ENCODE measurements at places on chromosomes 5 and 9.
A peak's percentile ranks its signal among the peaks of the same experiment; 100 is the strongest.

- H3K4me3 ChIP-seq = no peak overlapping the region
- no peak for DNase-seq
- no peaks in the 10 kb centered on the region for H3K4me1 ChIP-seq
Observed at GRCh38 chr5:154967421-154968024, 26.6 kb downstream of the MRPL22 start.

DNA sequence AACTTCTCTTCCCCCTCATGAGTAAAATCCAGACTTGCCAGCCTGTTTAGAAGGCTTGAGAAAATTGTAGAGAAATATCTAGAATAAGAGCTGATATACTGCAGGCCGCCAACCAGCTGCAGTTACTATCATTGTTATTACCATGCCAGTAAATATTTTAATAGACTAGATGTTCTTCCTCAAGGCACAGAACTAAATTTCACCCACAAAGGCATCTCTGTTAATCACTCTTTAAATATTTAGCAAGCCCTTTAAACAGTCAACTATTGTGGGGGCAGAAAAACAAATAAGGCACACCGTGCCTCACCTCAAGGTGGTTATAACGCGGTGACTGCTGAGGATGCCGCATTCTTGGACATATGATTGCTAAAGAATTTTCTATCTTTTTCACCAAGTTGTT lies 147.0 kb downstream of the SPOCK1 start:
- no peaks in the 10 kb centered on the region for H3K36me3 ChIP-seq
- H3K27me3 ChIP-seq = no peaks in the 10 kb centered on the region
- no peak overlapping the region for H3K4me3 ChIP-seq

GRCh38 chr5:156181656-156182055 lies 145.3 kb upstream of the SGCD start:
- DNase-seq = no peak
- H3K4me3 ChIP-seq = no peak overlapping the region
- no peaks in the 10 kb centered on the region for H3K27me3 ChIP-seq
- H3K4me1 ChIP-seq = no peaks in the 10 kb centered on the region

- DNase-seq = no peak
- no peaks in the 10 kb centered on the region for H3K27me3 ChIP-seq
- H3K4me3 ChIP-seq = no peak overlapping the region
Observed at GRCh38 chr5:175778951-175779503, 92.4 kb upstream of the CPLX2 start.

GRCh38 chr5:141815051-141815795 lies 63.0 kb downstream of the PCDH1 start:
- no peaks in the 10 kb centered on the region for H3K36me3 ChIP-seq
- H3K27ac ChIP-seq = no peak overlapping the region
- peaks cover 12% of the 10 kb centered on the region for H3K27me3 ChIP-seq
- no peaks in the 10 kb centered on the region for H3K4me1 ChIP-seq
- no peak overlapping the region for H3K4me3 ChIP-seq

- peaks cover 20% of the 10 kb centered on the region for H3K4me1 ChIP-seq
- no peaks in the 10 kb centered on the region for H3K27me3 ChIP-seq
- H3K36me3 ChIP-seq = no peaks in the 10 kb centered on the region
- H3K4me3 ChIP-seq = no peak overlapping the region
- no peak for DNase-seq
Observed at GRCh38 chr5:39270225-39270848, 51.0 kb upstream of the FYB1 start.

- H3K4me1 ChIP-seq = no peaks in the 10 kb centered on the region
- DNase-seq = no peak
- no peaks in the 10 kb centered on the region for H3K36me3 ChIP-seq
- no peak overlapping the region for H3K4me3 ChIP-seq
- H3K27ac ChIP-seq = no peak overlapping the region
Observed at GRCh38 chr9:36772449-36773403, 200.0 kb downstream of the MELK start.

- H3K27me3 ChIP-seq = no peaks in the 10 kb centered on the region
- peaks cover 21% of the 10 kb centered on the region for H3K4me1 ChIP-seq
- H3K27ac ChIP-seq = peak overlapping the region; percentile 98
- H3K36me3 ChIP-seq = no peaks in the 10 kb centered on the region
Observed at GRCh38 chr5:163506726-163507125, 1.3 kb downstream of the MAT2B start.

GRCh38 chr5:31863991-31864411 lies 225.1 kb downstream of the PDZD2 start:
- H3K27ac ChIP-seq = no peak overlapping the region
- no peak for DNase-seq
- no peaks in the 10 kb centered on the region for H3K36me3 ChIP-seq
- no peaks in the 10 kb centered on the region for H3K27me3 ChIP-seq
- no peak overlapping the region for H3K4me3 ChIP-seq

DNA sequence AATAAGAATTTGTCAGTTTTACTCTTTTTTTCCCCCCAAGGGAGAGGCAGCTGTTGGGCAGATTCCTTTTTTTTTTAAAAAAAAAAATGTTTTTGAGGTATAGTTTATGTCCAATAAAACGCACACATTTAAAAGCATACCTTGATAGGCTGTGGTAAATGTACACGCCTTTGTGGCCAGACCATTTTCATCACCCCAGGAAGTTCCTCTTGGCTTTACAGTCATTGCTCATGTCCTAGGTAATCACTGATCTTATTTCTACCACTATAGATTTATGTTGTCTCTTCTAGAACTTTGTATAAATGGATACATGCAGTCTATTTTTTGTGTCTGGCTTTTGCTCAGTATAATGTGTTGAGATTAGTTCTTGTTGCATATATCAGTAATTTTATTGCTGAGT lies 9.8 kb downstream of the SUB1 start:
- H3K27me3 ChIP-seq = no peaks in the 10 kb centered on the region
- no peak for DNase-seq
- H3K27ac ChIP-seq = no peak overlapping the region
- H3K4me1 ChIP-seq = peaks cover 18% of the 10 kb centered on the region
- peaks cover 71% of the 10 kb centered on the region for H3K36me3 ChIP-seq

GRCh38 chr5:160473681-160474080 lies 52.0 kb downstream of the PTTG1 start:
- DNase-seq = no peak
- H3K27me3 ChIP-seq = no peaks in the 10 kb centered on the region
- H3K36me3 ChIP-seq = no peaks in the 10 kb centered on the region
- H3K4me1 ChIP-seq = peaks cover 24% of the 10 kb centered on the region
- no peak overlapping the region for H3K4me3 ChIP-seq

GRCh38 chr5:84255315-84255714 lies 129.4 kb downstream of the EDIL3 start:
- no peaks in the 10 kb centered on the region for H3K4me1 ChIP-seq
- DNase-seq = no peak
- no peaks in the 10 kb centered on the region for H3K36me3 ChIP-seq
- no peaks in the 10 kb centered on the region for H3K27me3 ChIP-seq

- H3K4me3 ChIP-seq = no peak overlapping the region
- no peaks in the 10 kb centered on the region for H3K4me1 ChIP-seq
- no peak overlapping the region for H3K27ac ChIP-seq
- no peaks in the 10 kb centered on the region for H3K36me3 ChIP-seq
- no peak for DNase-seq
- peaks cover 4% of the 10 kb centered on the region for H3K27me3 ChIP-seq
Observed at GRCh38 chr5:176785184-176786145, 24.9 kb upstream of the UNC5A start.

- no peak overlapping the region for H3K4me3 ChIP-seq
- H3K36me3 ChIP-seq = no peaks in the 10 kb centered on the region
- H3K27me3 ChIP-seq = no peaks in the 10 kb centered on the region
- no peaks in the 10 kb centered on the region for H3K4me1 ChIP-seq
- no peak overlapping the region for H3K27ac ChIP-seq
Observed at GRCh38 chr9:11149065-11149464, 536.3 kb upstream of the PTPRD start.

DNA sequence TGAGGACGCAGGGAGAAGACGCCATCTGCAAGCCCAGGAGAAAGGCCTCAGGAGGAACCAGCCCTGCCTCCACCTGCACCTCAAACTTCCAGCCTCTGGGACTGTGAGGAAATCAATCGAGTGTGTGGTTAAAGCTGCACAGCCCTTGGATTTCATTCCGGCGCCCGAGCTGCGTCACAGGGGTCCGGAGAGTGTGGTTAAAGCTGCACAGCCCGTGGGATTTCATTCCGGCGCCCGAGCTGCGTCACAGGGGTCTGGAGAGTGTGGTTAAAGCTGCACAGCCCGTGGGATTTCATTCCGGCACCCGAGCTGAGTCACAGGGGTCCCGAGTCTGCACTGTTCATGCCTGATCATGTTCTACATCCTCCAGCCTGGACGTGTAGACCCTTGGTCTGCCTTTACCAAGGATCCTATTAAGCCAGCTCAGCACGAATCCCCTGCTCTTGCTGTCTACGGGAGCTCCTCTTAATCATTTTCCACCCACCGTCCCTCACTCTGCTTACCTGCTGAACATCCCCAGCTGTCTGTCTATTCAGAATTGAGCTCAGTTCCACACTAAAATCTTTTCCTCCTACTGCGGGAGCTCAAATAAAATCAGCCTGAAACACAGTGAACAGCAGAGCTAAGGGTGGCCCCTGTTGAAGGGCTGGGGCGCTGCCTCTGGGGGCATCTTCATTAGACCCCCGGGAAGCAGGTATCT lies 73.0 kb upstream of the OLFM1 start:
- H3K36me3 ChIP-seq = no peaks in the 10 kb centered on the region
- H3K4me3 ChIP-seq = no peak overlapping the region
- no peaks in the 10 kb centered on the region for H3K4me1 ChIP-seq
- H3K27me3 ChIP-seq = no peaks in the 10 kb centered on the region

- no peak overlapping the region for H3K4me3 ChIP-seq
- DNase-seq = no peak
- no peaks in the 10 kb centered on the region for H3K27me3 ChIP-seq
Observed at GRCh38 chr5:57598097-57598496, 115.5 kb upstream of the ACTBL2 start.

DNA sequence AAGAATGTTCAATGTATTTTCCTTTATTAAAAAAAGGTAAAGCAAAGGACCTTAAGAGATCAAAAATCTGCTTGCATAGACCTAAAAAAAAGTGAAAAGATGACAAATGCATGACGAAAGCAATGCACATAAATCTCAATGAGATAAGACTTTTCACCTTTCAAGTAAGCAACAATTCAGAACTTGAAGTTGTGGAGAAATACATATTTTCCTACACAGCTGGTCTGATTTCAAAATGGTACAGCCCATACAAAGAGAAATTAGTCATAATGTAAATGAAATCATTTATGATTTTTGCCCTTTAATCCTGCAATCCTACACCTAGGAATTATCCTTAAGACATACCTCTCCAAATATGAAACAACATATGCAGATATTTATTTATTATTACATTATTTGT lies 568.0 kb downstream of the ANXA1 start:
- no peaks in the 10 kb centered on the region for H3K27me3 ChIP-seq
- no peak overlapping the region for H3K27ac ChIP-seq
- H3K36me3 ChIP-seq = no peaks in the 10 kb centered on the region

DNA sequence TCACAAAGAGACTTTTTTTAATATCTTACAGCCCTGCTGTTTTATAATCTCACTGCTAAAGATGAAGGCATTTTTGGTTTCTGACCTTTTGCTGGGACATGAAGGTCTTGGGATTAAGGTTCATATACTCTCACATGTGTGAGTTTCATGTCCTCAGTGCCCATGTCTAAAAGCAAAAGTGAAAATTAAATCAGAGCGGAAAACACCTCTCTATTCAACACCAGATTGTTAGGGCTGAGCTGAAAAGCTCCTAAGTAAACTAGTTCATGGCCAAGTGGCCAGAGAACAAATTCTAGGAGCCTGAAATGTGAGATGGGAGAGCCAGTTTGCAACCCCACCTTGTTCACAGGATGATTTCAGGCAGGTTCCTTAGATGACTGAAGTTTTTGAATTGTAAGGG lies 110.9 kb downstream of the GRIA1 start:
- H3K4me3 ChIP-seq = no peak overlapping the region
- no peak for DNase-seq
- no peaks in the 10 kb centered on the region for H3K36me3 ChIP-seq
- H3K4me1 ChIP-seq = no peaks in the 10 kb centered on the region
- H3K27me3 ChIP-seq = no peaks in the 10 kb centered on the region
- no peak overlapping the region for H3K27ac ChIP-seq

DNA sequence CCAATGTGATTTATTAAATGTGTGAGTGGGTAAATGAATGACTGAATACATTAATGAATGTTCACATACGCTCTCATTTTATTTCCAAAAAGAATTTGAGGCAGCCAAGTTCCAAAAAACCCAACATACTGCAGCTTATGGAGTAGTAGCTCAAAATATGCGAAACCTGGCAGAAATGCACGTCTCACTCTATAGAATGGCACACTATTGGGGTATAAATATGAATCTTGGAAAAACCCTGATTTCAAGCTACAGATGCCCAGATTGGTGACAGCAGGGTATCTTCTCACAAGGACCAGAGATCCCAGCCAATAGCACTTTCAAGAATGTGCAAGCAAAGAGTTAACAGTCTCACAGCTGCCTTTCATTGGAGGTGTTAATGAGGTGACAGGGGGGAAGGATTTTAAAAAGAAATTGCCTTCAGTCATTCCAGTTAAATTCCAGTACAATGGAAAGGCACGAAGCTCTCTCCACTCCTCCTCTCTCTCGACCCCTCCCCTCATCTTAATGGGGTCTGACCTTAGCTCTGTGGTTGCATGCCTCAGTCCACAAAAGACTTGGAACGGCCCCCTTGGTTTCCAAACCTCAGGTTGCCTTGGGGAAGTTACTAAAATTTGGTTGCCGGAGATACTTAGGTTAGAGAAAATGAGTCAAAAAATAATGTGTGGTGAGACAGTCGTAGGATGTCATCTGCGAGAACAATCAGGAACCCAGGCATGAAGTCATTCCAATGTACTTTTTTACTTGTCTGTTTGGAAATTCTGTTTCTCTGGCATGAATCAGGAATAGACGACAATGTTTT lies 307.4 kb downstream of the NFIB start:
- DNase-seq = no peak
- no peaks in the 10 kb centered on the region for H3K36me3 ChIP-seq
- no peak overlapping the region for H3K27ac ChIP-seq
- H3K27me3 ChIP-seq = no peaks in the 10 kb centered on the region
- H3K4me1 ChIP-seq = no peaks in the 10 kb centered on the region

GRCh38 chr9:98807814-98808195 lies 335 bp downstream of the GALNT12 start:
- H3K4me3 ChIP-seq = peak overlapping the region; percentile 70
- no peaks in the 10 kb centered on the region for H3K27me3 ChIP-seq
- no peaks in the 10 kb centered on the region for H3K36me3 ChIP-seq
- peaks cover 8% of the 10 kb centered on the region for H3K4me1 ChIP-seq

GRCh38 chr5:108345541-108346171 lies 36.2 kb downstream of the FBXL17 start:
- no peak overlapping the region for H3K27ac ChIP-seq
- H3K4me3 ChIP-seq = no peak overlapping the region
- no peak for DNase-seq
- H3K4me1 ChIP-seq = no peaks in the 10 kb centered on the region
- H3K27me3 ChIP-seq = no peaks in the 10 kb centered on the region

GRCh38 chr5:18024542-18024941 lies 390.3 kb downstream of the TAF11L14 start:
- no peak for DNase-seq
- H3K4me1 ChIP-seq = no peaks in the 10 kb centered on the region
- H3K27me3 ChIP-seq = no peaks in the 10 kb centered on the region
- H3K36me3 ChIP-seq = no peaks in the 10 kb centered on the region

- no peak overlapping the region for H3K4me3 ChIP-seq
- no peaks in the 10 kb centered on the region for H3K27me3 ChIP-seq
- no peak overlapping the region for H3K27ac ChIP-seq
- no peaks in the 10 kb centered on the region for H3K36me3 ChIP-seq
- H3K4me1 ChIP-seq = no peaks in the 10 kb centered on the region
Observed at GRCh38 chr5:1743061-1743768, 56.4 kb downstream of the MRPL36 start.

GRCh38 chr5:154421868-154422267 lies 23.9 kb upstream of the SAP30L start:
- peaks cover 6% of the 10 kb centered on the region for H3K36me3 ChIP-seq
- no peaks in the 10 kb centered on the region for H3K27me3 ChIP-seq
- H3K4me1 ChIP-seq = no peaks in the 10 kb centered on the region
- H3K4me3 ChIP-seq = no peak overlapping the region
- no peak for DNase-seq
- no peak overlapping the region for H3K27ac ChIP-seq

GRCh38 chr5:101326766-101327165 lies 423.7 kb upstream of the ST8SIA4 start:
- no peak for DNase-seq
- no peaks in the 10 kb centered on the region for H3K4me1 ChIP-seq
- no peaks in the 10 kb centered on the region for H3K27me3 ChIP-seq
